ENCODE measurements at places on chromosomes 16 and 17. TPM values are rescaled to one million over a fixed set of nuclear protein-coding genes. Genes with fewer than 3 reads are reported as not detected.
A peak's percentile ranks its signal among the peaks of the same experiment; 100 is the strongest.

- peak overlapping the region; percentile 25 for H3K27ac ChIP-seq
- H3K4me3 ChIP-seq: peak overlapping the region; percentile 80
- H3K27me3 ChIP-seq: peaks cover 97% of the 10 kb centered on the region
- no peak for DNase-seq
- no peaks in the 10 kb centered on the region for H3K36me3 ChIP-seq
These were observed 4.3 kb downstream of the MT1H start for GRCh38 chr16:56673921-56674320.

KAT8 gene
- 70.3 TPM for total RNA-seq

GRCh38 chr17:1852327-1852726 is 22.5 kb downstream of the RPA1 start:
- peaks cover 23% of the 10 kb centered on the region for H3K36me3 ChIP-seq
- no peaks in the 10 kb centered on the region for H3K27me3 ChIP-seq
- H3K4me3 ChIP-seq: no peak overlapping the region

- H3K4me3 ChIP-seq: no peak overlapping the region
- no peak for DNase-seq
- no peaks in the 10 kb centered on the region for H3K27me3 ChIP-seq
These were observed 22.2 kb downstream of the SLC43A2 start for GRCh38 chr17:1606352-1606985.

- H3K36me3 ChIP-seq: no peaks in the 10 kb centered on the region
- H3K4me3 ChIP-seq: no peak overlapping the region
- DNase-seq: no peak
- no peak overlapping the region for H3K27ac ChIP-seq
These were observed 68.2 kb downstream of the PLXDC1 start for GRCh38 chr17:39083270-39083669.

DNA sequence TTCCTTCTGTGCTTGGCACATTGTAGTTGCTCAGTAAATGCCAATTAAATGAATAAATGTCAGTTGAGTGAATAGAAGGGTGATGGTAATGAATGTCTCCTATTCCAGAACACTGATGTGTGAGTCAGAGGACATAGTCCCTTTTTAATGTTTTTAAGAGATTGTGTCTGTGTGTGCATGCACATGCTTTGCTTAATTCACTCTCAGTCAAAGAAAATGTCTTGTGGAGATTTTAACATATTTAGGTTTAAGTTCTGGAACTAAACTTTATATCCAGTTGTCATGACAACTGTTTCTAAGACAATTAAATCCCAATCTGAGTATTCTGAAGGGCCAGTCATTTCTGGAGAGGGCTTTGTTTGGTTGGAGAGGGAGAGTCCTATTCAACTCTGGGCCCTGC is 255.3 kb upstream of the CDH11 start:
- no peak overlapping the region for H3K27ac ChIP-seq
- no peak overlapping the region for H3K4me3 ChIP-seq
- H3K27me3 ChIP-seq: peaks cover 10% of the 10 kb centered on the region
- no peak for DNase-seq

DNA sequence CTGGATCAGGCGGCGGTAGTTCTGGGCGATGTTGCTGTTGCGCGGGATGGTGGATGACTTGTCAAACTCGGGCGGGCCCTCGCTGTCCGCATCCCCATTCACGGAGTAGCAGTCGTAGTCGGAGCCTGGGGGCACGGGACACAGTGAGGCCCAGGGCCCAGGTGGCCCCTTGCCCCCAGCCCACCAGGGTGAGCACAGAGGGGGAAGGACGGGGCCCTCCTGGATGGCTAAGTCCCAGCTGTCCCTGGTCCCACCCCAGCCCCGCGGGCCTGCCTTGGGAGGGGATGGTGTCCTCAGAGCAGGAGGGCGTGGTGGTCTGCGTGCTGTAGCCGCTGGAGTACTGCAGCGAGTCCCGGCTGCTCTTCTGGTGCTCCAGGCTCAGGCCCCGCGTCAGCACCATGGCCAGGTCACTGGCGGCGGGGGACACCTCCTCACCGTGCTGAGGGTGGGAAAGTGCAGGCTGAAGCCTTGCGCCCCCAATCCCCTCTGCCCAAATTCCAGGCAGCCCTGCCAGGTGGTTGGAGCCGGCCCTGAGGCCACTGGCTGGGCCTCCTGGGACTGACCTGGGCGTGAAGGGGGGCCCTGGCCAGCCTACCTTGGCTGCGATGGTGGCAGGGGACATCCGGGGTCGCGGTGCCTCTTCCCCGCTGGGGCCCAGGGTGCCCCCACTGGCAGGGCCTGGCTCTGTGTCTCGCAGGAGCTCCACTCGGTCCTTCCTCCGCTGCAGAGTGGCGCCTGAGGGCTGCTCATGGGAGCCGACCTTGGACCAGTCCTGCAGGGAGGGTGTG is 18.2 kb downstream of the IL34 start:
- H3K4me1 ChIP-seq: no peaks in the 10 kb centered on the region
- H3K36me3 ChIP-seq: peaks cover 19% of the 10 kb centered on the region
- no peak for DNase-seq
- H3K4me3 ChIP-seq: no peak overlapping the region
- no peak overlapping the region for H3K27ac ChIP-seq

DNA sequence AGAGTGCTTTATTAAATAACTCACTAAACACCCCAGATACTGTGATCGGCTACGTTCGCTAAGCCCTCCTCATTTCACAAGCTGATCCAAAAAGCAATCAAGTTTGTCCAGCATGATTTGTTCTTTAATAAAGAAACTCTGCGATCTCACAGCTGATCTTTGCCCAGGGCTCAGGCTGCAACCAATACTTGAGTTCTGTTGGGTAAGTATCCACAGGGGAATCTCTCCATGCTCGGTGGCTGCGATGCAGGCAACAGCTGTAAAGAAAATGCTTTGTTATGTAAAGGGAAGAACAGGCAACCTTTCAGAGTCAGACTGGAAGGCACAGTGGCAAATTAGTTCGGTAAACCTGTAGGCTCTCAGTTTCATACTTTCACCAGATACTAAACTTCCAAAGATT is 67.5 kb downstream of the SHISA6 start:
- no peak for DNase-seq
- H3K27me3 ChIP-seq: peaks cover 7% of the 10 kb centered on the region
- no peaks in the 10 kb centered on the region for H3K4me1 ChIP-seq
- no peak overlapping the region for H3K4me3 ChIP-seq
- no peak overlapping the region for H3K27ac ChIP-seq

RHBDL3 gene
- 4.4 TPM for total RNA-seq

- no peaks in the 10 kb centered on the region for H3K27me3 ChIP-seq
- H3K27ac ChIP-seq: no peak overlapping the region
- H3K4me1 ChIP-seq: no peaks in the 10 kb centered on the region
- no peak overlapping the region for H3K4me3 ChIP-seq
- peaks cover 7% of the 10 kb centered on the region for H3K36me3 ChIP-seq
These were observed 43.4 kb downstream of the ZNF276 start for GRCh38 chr16:89764711-89765201.

- no peaks in the 10 kb centered on the region for H3K27me3 ChIP-seq
- no peak for DNase-seq
- H3K36me3 ChIP-seq: peaks cover 32% of the 10 kb centered on the region
These were observed 40.9 kb downstream of the B9D1 start for GRCh38 chr17:19321481-19322128.

SLC16A13 gene
- 15.5 TPM for total RNA-seq

HEATR9 gene
- total RNA-seq: not detected

- no peak overlapping the region for H3K27ac ChIP-seq
- no peak for DNase-seq
- H3K36me3 ChIP-seq: no peaks in the 10 kb centered on the region
- H3K27me3 ChIP-seq: no peaks in the 10 kb centered on the region
- H3K4me3 ChIP-seq: no peak overlapping the region
These were observed 15.7 kb downstream of the PRSS27 start for GRCh38 chr16:2704166-2704982.
